Activated CD4-positive, alpha-beta T cell treated with anti-CD3 and anti-CD28 coated beads for 1 hour (primary cell): ENCODE measurements at places on chromosomes 2 and 18.
A peak's percentile ranks its signal among the peaks of the same experiment; 100 is the strongest.

DNA sequence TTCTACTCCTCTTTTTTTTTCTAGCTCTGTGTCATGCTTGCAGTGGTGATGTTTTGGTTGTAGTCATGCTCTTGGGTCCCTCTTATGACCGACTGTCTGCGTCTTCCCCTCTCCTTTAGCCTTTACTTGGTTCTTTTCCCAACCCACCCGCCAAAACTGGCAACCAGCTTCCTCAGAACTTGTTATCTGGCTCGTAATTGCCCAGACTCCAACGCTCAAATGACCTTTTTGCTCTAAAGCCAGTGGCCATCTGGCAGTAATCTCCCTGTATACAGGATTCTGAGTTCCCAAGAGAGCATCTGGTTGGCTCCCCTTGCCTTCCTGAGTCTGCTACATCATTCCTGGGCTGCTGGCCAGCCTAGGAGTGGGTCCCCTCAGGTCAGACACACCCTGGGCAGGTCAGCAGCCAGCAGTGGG lies 147.2 kb downstream of the MGAT5 start:
- no peak for DNase-seq

- no peak for DNase-seq
Measured at GRCh38 chr2:207514451-207514850, 15.3 kb upstream of the CREB1 start.

GRCh38 chr2:170073288-170073687 lies 104.7 kb upstream of the MYO3B start:
- DNase-seq, result no peak

- no peak for DNase-seq
Measured at GRCh38 chr2:12795851-12796250, 79.1 kb downstream of the TRIB2 start.

GRCh38 chr18:13684546-13684945 lies 41.8 kb downstream of the FAM210A start:
- DNase-seq, result no peak

GRCh38 chr2:208999911-209000310 lies 423.9 kb upstream of the MAP2 start:
- DNase-seq, result no peak

- no peak for DNase-seq
Measured at GRCh38 chr2:187878112-187878511, 323.9 kb upstream of the TFPI start.

DNA sequence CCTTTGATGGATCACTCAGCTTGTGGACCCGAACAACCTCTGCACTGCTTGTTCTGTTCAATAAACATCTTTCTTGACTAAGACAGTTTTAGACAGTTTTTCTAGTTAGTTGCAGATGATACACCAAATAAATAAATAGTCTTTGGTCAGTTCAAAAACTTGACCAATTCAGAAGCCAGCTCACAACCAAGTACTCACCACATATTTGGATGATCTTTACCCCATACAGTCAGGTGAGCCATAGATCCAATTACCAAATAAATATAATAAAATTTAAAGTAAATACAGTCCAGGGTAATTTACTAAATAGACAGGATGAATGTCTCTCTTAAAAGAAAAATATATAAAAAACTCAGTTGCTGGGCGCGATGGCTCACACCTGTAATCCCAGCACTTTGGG lies 18.2 kb downstream of the SCN3A start:
- DNase-seq, result no peak

DNA sequence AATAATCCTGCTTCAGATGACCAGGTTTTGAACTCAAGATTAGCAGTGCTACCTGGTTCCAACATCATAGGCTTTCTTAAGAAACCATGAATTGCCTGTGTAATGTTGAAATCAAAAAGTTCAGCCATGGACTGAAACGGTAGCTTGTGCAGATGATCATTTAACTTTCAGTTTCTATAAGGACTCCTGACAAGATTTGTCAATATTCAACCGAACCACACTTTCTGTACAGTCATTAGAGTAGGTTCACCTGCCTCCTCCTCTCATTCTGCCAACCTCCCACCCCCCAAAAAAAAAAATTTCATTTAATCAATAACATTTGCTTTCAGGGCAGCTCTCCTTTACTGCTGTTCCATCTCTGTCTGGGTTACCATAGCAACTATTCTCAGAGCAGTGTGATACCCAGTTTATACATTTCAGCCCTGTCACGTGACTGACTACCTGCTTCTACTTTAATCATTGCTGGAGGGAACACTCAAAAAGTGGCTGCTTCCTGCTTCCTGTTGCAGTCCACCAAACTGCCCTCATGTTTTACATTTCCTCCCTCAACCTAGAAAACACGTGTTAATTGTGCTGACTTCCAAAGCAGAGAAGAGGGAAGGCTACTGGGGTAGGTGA lies 275.5 kb downstream of the SS18 start:
- no peak for DNase-seq

DNA sequence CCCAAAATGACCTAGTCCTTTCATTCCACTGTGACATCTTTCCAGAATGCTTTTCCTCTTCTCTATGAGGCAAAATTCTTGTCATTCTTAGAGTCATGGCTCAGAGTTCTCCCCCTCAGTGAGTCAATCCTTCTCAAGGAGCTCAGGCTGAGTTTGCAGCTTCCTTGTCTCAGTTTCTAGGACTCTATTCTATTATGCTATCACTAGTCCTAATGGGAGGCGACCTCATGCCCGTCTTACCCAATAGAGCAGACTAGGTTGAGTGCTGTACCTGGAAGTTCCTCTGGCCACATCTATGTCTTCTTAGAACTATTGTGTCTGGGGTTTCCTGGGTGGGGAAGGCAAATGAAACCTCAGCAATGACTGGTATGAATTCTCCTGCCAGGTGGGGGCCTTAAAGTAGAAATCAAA lies 51.5 kb downstream of the HAUS1 start:
- no peak for DNase-seq

DNA sequence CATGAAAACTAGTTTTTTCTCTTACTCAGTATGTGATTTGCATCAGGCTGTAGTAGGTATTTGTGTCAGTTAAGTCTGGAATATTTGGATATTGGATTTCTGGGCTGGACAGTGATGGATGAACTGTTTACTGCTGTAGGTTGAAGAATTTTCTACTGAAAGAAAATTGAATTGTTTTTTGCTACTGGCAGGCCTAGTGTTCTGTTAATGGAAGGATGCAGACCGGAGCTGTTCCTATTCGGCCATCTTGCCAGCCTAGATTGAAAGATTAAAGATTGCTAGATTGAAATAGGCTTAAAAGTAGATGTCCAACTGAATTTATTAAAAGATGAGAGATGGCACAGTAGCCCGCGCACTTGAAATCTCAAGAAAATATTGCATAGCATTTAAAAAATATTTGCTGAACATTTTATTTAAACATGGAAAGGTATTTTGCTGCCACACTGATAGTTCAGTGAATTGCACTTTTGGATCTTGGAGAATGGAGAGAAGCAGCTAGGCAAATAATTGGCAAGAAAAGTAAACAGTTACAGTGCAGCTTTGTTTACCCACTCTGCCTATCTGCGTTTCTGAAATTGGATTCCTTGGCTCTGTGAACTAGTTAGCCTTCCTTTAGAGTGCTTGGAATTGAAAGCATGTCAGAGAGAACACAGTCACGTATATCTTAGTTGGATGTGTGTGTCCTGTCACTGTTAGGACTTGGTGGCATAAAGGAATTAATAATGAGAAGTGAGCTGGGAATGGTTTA lies 54.1 kb downstream of the EPB41L5 start:
- no peak for DNase-seq

- no peak for DNase-seq
Measured at GRCh38 chr18:66749481-66750035, 145.7 kb upstream of the CDH19 start.

DNA sequence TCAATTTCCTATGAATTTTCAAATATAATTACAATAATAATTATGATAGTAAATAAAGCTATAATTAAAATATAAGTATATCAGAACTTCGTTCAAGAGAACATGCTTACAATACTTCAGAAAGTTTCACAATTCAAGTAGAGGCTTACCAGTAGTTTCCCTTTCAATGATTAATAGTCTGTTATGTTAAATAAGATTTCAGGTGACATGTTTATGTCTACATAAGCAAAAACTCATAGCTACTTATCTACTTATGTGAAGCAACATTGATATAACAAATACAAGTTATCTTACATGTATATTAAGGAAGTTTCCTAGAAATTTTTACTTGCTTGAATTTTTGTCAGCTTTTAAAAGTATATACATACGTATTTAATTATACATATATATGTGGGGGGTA lies 4.5 kb upstream of the COL3A1 start:
- no peak for DNase-seq

DNA sequence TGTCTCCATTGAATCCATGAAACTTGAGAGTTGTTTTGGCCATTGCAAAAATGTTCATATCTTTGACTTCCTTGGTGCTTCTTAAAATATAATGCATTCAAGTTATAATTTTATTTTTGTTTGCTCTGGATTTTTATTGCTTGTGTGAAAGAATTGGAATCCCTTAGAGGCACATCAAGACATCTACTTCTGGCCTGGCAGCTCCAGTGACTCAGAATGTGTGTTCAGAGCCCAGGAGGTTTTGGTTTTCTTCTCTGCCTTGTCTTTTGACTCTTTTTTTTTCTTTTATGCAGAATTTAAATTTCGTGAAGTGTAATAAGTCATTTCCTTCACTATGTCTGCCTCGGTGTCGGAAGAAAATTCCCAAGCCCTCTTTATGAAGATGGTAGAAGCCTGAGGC lies 180.2 kb downstream of the LTBP1 start:
- no peak for DNase-seq

DNA sequence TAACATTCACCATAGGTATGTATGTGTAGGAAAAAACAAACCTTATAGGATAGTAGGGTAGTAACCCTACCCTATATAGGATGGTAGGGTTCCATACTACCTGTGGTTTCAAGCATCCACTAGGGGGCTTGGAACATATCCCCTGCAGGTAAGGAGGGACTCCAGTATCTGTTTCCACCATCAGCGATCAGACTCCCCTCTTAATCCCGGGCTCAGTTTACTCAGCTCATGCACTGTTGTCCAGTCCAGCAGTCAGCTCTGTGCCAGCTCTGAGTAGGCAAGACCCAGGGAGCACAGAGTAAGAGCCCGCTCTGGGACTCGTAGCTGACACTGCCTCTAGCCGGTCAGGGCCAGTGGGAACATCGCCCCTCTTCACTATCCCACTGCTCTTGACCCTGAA lies 61.7 kb downstream of the MEX3C start:
- no peak for DNase-seq

DNA sequence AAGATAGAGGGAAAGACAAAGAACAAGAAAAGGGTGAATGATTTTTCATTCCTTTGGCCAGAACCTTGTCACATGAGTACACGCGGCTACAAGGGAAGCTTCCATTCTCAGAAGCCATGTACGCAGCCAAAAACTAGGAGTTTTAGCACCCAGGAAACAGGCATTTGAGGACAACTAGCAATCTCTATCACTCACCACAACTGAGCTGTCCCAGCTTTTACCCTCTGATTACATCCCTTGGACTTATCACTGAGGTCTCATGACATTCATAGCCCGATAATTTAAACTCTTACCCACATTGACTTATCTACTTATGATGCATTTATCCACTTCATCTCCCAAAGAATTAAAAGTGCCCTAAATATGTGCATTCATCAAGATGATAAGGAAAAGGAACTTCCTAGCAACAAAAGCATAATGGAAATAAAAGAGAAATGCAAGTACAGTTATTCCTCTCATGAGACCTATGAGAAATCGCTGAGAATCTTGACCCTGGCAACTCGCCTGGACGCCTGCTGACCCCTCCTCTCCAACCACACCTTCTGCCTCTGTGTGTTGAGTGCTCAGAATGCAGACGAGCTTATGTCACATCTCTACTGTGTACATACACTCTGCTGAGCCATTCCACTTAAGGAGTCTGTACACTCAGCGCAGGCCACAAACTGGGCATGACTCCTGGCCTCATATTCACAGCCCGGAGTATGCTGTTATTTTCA lies 28.7 kb upstream of the MFSD6 start:
- no peak for DNase-seq

GRCh38 chr2:79513711-79514110 lies 860 bp downstream of the CTNNA2 start:
- DNase-seq, result no peak

GRCh38 chr2:222813177-222813843 lies 47.5 kb upstream of the ACSL3 start:
- DNase-seq, result no peak

DNA sequence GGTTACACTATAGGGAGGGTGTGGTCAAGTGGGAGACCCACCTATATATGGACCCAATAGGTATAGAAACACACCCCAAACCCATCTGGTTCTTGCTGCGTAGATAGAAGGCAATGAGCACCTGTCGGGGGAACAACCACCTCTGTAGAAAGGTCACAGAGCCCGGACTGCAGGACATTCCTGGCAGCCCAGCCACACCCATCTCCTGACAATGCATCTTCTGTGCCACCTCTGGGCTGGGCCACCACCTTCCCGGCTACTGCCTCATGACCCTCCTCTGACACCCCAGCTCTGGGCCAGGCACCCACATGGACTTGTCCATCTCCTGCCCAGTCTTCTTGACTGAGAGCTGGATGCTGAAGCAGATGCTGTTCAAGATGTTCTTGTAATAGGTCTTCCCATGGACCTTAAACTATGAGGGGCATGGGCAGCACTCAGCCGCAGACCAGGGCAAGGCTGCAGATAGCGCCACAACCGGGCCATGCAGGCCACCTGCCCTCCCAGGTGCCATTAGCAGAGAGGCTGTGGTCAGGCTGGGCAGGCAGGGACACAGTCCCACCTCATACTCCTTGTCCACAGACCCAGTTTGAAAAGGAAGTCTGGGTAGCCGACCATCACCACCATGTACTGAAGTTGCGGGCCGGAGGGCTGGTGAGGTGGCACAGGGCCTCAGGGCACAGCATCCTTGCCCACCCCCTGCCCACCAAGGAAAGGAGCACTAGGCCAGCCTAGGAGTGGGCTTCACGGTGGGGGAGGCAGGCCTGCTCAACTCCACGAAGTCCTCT lies 9.3 kb downstream of the ALPG start:
- no peak for DNase-seq

GRCh38 chr2:112255875-112256274 lies 1.0 kb upstream of the ZC3H8 start:
- no peak for DNase-seq

GRCh38 chr2:53460347-53460746 lies 307.3 kb upstream of the CHAC2 start:
- DNase-seq, result no peak

DNA sequence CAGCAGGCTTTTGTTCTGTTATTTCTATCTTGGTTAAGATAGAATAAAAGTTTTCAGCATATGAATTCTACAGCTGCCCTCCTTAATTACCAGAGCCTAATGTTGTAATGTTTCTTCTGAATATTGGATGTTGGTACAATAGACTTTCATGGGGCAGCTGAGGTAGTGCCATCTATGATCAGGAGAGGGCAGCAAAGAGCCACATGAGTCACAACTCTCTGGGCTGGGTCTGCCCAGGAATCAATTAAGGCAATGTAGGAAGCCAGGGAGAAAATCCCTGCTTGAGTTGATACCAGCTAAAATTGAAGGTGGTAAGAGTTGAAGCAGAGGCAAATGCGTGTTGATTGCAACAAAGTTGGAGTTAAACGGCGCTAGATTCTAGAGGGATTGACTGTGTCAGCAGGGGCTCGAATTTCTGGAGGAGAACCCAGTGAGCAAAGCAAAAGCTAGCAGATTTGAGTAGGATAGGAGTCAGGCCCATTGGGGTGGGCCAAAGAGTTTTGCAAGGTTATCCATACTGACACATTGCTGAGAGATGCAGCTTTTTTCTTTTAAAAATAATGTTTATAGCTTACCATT lies 10.6 kb upstream of the MC5R start:
- peak; percentile 34 for DNase-seq
